Stimulated activated memory B cell treated with anti-CD40 and anti-IgM and Interleukin-4, amounts not matched to agents 10 μg/mL and 1 μg/mL and 100 μg/mL, for 72 hours (primary cell): ENCODE measurements at places on chromosomes 12 and 14.
A peak's percentile ranks its signal among the peaks of the same experiment; 100 is the strongest.

GRCh38 chr12:88763536-88764100 lies 183.3 kb upstream of the KITLG start:
- ATAC-seq = peak; percentile 38

- ATAC-seq = no peak
These were observed 6.9 kb downstream of the SHMT2 start for GRCh38 chr12:57236201-57236924.

DNA sequence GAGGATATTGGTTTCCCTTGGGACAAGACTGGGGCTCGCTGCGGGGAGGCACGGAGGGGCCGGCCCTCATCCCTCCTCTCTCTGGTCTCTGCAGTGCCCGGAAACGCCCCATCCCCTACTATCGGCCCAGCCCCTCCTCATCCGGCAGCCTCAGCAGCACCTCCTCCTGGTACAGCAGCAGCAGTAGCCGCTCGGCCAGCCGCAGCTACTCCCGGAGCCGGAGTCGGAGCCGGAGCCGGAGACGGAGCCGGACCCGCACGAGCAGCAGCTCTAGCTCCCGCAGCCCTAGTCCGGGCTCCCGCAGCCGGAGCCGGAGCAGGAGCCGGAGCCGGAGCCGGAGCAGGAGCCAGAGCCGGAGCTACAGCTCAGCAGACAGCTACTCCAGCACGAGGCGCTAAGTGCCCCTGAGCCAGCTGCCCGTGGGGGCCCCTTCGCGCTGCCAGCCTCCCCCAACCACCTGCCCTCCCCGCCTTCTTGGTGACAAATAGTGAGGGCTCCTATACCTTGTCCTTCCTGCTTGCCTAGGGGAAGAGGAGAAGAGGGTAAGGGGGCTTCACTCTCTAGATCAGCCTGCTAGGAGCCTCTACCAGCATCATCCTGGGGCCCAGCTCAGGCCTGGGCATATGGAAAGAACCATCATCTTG lies 22.2 kb upstream of the HSPB8 start:
- no peak for ATAC-seq

DNA sequence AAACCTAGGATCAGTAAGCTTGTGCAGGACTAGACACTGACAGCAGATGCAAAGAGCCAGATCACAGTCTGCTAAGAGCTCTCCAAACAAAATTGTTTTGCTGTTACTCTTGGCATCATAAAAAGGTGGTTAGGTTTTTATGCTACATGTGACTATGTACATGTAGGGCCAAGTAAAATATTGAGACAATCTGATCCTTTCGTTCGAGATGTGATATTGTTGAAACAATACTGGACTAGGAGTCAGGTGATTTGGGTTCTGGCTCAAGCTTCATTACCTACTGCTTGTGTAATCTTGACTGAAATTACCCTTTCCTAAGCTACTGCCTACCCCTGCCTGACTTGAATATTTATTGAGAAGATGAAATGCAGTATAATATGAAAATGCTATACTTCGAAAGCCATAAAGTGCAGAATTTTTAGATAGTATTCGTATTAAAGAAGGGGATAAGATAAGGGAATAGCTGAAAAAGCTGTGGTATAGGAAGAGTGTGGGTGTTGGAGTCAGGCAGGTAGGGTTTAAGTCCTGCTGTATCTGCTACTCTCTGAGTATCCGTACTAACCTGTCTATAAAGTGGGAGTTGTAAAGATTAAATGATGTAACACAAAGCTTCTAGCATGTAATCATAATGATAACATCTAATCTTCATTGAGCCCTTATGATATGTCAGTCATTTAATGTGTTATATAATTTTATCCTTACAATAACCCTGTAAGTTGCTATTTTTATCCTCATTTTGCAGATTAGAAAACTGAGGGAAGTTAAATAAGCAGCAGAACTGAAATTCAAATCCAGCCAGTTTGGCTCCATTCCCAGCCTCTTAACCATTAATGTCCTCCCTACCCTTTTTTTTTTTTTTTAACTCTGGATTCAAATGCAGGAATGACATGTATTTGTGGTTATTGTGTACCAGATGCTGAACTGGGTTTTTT lies 38.6 kb upstream of the ATF1 start:
- ATAC-seq = no peak

DNA sequence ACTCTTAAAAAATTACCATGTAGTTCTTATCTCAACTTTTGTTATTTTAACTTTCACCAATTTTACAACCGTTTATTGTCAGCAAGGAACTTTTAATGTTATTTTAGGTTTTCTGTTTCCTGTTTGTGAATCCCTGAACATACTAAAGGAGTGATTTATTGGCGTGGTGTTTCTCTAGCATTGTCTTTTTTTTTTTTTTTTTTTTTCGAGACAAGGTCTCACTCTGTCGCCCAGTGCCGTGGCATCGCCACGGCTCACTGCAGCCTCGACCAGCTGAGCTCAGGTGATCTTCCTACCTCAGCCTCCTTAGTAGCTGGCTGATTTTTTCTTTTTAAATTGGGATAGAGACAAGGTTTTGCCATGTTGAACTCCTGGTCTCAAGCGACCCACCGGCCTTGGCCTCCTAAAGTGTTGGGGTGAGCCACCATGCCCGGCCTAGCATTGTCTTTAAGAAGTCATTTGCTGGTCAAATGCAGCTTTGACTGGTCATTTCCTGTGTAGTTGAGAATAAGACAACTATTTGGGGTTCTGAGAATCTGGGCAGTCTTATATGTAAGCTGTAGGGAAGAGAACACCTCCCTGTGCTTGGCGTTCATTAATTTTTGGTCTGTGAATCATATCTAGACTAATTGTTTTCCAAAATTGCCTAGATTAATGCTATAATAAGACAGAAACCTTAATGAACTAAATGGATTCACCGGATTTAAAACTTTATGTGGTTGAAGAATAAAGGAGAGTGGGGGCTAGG lies 2.1 kb downstream of the WASHC4 start:
- ATAC-seq = peak; percentile 35

DNA sequence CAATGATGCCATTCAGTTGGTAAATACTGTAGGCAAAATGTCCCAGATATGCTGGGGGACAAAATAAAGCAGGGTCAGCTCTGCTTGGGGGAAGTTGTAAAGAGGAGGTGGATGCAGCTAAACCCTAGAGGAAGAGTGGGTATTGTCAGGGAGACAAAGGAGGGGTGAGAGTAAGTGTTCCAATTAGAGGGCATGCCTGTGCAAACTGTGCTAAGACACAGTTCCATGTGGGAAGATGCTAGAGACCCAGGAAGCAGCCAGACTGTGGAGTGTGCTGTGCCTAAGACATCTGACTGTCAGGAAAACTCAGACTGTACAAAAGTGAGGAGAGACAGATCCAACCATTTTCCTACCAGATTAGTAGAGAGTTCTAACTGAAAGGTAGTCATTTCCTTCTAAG lies 474.3 kb downstream of the ATP23 start:
- ATAC-seq = no peak

GRCh38 chr14:91231446-91231845 lies 13.1 kb downstream of the GPR68 start:
- no peak for ATAC-seq

DNA sequence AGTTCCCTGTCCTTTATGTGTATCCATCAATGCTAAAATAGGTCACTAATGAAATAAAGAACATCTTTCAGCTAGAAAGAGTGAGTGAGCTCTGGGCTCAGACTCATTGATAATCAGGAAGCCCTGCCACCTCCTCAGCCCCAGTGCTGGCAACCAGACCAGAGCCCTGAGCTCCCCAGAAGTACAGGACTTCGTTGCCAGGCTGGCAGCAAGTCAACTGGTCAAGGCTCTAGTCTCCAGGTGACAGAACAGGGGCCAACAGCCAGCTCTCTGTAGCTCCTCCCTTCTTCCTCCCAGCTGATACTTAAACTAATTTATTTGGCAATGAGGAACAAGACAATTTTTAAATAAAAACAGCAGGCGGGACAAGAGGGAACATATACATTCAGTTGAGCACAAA lies 145.3 kb downstream of the EGLN3 start:
- no peak for ATAC-seq

GRCh38 chr12:22598763-22599161 lies 26.2 kb upstream of the ETNK1 start:
- ATAC-seq = no peak

DNA sequence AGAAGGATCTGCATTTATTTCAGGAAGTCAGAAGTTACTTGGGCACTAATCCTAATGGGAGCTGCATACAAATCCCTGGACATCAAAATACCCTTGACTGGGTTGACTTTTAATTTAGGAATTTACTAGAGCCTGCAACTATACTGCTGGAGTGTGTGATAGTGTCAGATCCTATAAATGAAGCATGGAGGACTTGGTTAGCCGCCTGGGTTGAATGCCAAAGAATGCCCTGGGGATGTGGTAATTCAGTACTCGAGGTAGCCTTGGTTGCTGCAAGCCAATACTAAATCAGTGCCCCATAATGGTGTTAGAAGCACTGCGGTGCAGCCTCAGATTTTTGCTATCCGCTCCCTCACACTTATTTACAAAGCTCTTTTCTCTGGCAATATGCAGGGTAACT lies 184.9 kb downstream of the CAPZA3 start:
- no peak for ATAC-seq

DNA sequence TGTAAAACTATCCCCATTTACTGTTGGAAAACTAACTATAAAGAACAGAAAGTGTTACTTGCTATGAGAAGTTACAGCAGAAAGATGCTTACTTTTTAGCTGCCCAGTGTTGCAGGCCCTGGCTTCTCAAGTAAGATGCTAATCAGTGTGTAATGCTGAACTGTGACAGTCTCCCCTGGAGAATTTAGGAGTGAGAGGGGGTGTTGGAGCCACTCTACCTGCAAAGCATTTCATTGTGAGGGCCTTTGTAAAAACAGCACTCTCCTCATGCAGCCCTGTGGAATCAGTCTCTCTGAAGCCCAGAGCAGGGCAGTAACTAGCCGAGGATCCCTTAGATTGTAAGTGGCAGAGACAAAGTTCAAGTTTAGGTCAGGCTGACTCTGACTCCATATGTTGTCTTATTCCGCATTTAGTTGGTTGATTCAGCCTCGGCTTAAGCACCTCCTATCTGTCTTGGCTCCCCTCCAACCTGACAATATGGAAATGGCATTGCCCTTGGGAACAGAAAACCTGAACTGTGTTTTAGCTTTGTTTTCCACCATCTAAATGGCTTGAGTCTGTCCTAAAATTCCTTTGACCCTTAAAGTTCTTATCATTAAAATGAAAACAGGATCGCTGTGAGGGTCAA lies 141.3 kb downstream of the PRKCH start:
- ATAC-seq = no peak

GRCh38 chr14:58864751-58865513 lies 227.2 kb downstream of the DACT1 start:
- ATAC-seq = no peak

GRCh38 chr14:84421621-84422020 lies 1108.3 kb upstream of the FLRT2 start:
- ATAC-seq = no peak

DNA sequence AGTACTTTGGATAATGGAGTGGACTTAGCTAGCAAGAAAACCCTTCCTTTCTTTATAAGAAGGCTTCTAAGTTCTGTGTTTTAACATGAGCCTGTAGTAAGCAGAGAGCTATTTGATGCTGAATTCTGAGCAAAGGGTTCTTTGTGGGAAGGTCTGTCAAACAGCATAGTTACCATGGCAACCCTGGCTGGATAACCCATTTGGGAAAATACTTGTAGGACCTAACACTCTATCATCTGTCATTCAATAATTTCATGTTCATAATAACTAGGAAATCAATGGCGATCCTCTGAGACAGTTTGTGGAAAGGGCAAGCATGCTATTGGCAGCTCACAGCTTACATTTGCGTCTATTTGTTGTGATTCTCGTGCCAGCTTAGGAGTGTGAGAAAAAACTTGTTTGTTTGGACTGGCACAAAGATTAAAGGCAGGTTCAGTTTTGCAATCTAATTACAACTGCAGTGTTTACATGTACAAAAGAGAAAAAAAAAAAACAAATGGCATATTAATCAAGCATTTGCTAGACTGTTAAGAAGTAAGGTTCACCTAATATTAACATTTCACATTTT lies 219.2 kb downstream of the PDZRN4 start:
- ATAC-seq = no peak

GRCh38 chr12:67667276-67668073 lies 18.9 kb downstream of the DYRK2 start:
- no peak for ATAC-seq

- ATAC-seq = peak; percentile 100
These were observed 54.2 kb downstream of the C12orf42 start for GRCh38 chr12:103441437-103442181.

DNA sequence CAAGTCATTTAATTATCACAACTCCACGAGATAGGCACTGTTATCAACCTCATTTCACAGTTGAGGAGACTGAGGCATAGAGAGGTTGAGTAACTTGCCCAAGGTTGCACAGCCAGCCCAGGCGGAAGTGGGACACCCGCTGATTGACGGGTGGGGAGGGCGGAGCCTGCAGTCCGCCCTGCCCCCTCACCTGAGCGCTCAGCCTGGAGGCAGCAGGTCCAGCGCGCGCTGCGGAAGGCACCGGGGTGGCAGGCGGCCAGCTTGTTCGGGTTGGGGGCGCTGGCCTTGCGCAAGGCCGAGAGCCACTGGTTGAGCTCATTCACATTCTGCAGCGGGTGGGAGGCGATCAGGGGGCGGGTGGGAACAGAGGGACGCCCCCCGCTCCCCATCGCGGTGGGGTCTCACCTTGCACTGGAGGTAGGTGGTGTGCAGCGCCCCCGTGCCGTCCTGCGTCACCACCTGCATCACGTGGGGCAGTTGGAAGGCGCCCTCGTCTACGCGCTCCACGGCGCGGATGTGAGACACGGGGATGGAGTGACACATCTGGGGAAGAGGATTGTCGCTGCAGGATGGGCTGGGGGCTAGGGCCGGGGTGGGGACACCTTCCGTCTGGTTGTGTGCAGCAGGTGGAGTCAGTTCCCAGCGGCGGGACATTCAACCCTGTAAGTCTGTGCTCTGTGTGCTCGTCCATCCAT lies 31.7 kb downstream of the RASAL1 start:
- ATAC-seq = peak; percentile 77

GRCh38 chr14:65336191-65336591 lies 76.3 kb upstream of the FUT8 start:
- peak; percentile 94 for ATAC-seq

- no peak for ATAC-seq
These were observed 4.9 kb upstream of the MRPL52 start for GRCh38 chr14:22824711-22825359.

- ATAC-seq = no peak
These were observed 22.1 kb downstream of the CCDC85C start for GRCh38 chr14:99581938-99582337.

- no peak for ATAC-seq
These were observed 15.0 kb upstream of the AMIGO2 start for GRCh38 chr12:47094804-47095203.

- ATAC-seq = no peak
These were observed 12.8 kb upstream of the FRS2 start for GRCh38 chr12:69457433-69457832.

GRCh38 chr14:65106316-65106715 lies 4.0 kb upstream of the MAX start:
- ATAC-seq = no peak

- no peak for ATAC-seq
These were observed 611.1 kb downstream of the AACS start for GRCh38 chr12:125676366-125676765.

GRCh38 chr12:114664651-114665320 lies 19.2 kb downstream of the TBX3 start:
- ATAC-seq = no peak

DNA sequence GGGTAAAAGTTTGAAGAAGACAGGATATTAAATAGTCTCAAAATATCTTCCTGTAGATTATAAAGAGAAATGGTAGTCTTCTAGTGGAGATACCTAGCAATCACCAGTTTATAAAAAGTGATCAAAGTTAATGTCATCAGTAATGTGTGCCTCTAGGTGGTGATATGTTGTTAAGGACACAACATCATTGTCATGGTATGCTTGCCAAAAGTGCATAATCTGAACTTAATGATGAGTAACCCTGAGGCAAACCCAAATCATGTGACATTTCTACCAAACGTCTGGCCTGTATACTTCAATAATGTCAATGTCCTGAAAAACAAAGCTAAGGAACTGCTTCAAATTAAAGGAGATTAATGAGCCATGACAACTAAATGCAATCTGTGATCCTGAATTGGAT lies 214.7 kb downstream of the PHLDA1 start:
- ATAC-seq = no peak
